ENCODE measurements at places on chromosomes 5 and 9.

DNA sequence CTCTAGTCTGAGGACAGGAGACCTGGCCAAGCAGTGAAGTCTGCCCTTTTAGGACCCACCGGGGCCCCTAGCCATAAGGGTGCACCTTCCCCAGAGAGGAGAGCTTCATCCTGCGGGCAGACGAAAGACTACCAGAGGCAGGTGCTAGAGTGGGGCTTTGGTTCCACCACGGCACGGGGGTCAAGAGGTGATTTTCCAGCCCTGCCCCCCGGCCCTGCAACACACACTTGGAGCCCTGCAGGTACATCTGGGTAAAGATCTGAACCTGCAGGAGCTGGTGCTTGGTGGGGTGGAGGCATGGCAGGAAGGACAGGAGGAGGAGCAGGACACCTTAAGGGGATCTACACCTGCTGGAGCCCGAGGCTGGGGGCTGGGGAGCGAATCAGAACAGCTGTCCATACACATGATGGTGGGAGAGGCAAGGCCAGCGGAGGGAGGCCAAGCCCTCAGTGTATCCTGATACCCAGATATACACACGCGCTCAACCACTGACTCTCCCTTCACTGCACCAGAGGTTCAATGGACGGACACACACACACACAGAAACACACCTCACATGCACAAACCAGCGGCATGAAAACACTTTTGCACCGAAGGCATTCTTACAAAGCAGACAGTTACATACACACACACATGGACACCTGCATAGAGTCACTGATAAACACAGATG is 98.4 kb upstream of the MVB12B start:
- no peak for DNase-seq

DNA sequence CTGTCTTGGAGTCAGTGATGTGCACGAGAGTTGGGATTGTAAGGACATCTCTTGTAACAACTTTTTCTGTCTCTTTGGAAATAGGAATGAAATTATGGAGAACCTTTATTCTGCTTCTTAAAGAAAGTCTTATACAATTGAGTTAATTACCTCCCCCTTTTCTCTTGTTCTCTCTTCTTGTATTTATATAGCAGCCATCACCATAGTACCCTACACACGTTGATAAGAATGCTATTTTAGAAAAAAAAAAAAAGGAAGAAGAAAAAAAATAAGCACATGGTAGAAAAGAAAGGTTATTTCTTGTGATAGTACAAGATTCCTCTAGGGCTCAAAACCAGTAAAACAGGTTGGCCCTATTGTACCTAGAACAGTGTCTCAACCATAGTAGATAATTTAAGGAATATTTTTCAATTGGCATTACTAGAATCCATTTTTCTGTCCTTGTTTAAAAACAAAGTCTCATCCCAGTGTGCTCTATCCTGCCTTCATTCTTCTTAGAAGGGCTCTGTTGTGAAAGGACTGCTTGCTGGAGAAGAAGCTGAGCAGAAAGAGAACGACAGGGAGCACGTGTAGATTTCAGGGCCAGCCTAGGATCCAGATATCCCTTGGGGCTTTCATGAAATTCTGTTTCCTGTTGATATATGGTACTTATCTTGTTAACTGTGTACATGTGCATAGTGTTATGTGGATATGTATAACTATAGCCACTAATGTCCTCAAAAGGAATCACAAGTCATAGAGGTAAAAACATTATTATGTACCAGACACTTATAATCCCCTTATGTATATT is 392.3 kb upstream of the MEF2C start:
- no peak for DNase-seq

GRCh38 chr9:35164711-35165110 is 2.9 kb downstream of the UNC13B start:
- no peak for DNase-seq

GRCh38 chr5:11212706-11213105 is 451.7 kb upstream of the DAP start:
- DNase-seq: no peak

DNA sequence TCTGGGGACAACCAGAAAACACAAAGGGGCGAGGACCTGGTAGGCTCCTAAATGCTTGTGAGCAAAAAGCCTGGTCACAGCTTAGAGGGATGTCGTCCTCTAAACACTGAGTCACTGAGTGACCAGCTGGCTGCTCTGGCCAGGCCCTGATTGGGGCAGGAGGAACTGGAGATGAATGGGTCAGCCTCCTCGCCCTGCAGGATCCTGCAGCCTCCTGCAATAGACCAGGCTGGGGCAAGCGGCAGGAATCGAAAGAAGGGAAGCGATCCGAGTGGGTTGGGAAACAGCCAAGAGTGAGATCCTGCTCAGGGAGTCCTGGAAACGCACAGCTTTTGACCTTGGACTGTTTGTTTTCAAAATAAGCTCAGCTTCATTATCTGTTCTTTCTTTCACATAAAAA is 34.1 kb upstream of the MSX2 start:
- no peak for DNase-seq

- no peak for DNase-seq
These were observed 9.5 kb upstream of the BARX1 start for GRCh38 chr9:93964685-93965084.

DNA sequence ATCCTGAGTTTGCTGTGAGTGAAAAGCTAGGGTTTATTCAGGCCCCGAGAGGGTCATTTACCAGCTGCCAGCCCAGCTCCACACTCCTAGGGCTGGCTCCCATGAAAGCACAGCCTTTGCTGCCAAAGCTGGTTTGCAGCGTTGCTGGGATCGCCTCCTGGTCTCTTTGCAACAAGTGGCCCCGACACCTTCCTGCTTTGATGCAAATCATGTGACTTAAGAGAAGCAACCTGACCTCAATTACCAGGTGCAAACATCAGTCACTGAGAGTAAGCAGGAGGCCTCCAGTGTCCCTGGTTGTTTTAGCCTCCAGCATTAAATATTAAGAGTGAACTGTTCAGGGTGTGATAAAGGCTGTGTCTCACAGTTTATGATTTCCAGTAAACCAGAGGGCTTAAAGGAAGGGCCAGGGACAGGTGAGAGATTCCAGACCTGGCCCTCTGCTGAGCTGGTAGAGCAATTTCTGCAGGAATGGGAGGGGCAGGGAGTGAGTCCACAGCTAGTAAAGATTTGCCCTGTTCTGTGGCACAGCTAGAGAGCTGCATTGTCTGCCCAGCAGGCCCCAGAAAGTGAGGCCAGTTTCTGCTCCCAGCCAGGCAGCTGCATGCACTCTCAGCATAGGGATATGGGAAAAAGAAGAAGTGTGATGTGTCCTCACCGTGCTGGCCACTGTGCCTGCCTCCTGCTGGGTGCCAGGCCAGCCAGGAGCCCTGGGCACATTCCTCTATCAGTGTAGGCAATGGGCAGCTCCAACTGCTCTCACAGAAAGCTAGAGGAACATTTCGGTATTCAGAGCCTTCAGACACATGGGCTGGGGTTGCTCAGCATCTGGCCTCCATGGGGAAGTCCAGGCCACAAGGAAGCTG is 58.0 kb downstream of the SLC22A5 start:
- DNase-seq: no peak

GRCh38 chr5:7606840-7607465 is 211.0 kb downstream of the ADCY2 start:
- no peak for DNase-seq

GRCh38 chr5:94159144-94159543 is 417.7 kb upstream of the POU5F2 start:
- no peak for DNase-seq

- no peak for DNase-seq
These were observed 7.7 kb upstream of the EXOC3 start for GRCh38 chr5:435156-435790.

- no peak for DNase-seq
These were observed 38.3 kb downstream of the NEK6 start for GRCh38 chr9:124296094-124296493.

- no peak for DNase-seq
These were observed 41.8 kb downstream of the COL27A1 start for GRCh38 chr9:114196979-114197622.

GRCh38 chr5:44318883-44319282 is 70.3 kb downstream of the FGF10 start:
- DNase-seq: no peak

- no peak for DNase-seq
These were observed 6.8 kb downstream of the NR2F1 start for GRCh38 chr5:93589829-93590215.

DNA sequence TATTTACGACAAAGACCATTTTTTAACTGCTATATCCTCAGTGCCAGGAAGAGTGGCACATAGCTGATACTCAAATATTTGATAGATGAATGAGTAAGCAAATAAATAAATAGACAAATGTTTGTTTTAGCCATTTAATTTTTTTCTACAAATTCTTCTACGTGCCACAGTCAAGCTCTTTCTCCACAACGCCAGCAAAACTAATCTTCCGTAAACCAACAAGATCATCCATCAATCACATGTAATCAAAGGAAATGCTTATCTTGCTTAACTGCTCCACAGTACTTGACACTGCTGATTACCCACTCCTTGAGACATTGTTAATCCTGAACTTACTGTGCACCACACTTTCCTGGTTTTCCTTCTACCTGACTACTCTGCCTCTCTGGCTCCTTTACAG is 136.7 kb downstream of the EDIL3 start:
- DNase-seq: no peak

GRCh38 chr5:121834021-121834420 is 17.7 kb upstream of the FTMT start:
- no peak for DNase-seq

DNA sequence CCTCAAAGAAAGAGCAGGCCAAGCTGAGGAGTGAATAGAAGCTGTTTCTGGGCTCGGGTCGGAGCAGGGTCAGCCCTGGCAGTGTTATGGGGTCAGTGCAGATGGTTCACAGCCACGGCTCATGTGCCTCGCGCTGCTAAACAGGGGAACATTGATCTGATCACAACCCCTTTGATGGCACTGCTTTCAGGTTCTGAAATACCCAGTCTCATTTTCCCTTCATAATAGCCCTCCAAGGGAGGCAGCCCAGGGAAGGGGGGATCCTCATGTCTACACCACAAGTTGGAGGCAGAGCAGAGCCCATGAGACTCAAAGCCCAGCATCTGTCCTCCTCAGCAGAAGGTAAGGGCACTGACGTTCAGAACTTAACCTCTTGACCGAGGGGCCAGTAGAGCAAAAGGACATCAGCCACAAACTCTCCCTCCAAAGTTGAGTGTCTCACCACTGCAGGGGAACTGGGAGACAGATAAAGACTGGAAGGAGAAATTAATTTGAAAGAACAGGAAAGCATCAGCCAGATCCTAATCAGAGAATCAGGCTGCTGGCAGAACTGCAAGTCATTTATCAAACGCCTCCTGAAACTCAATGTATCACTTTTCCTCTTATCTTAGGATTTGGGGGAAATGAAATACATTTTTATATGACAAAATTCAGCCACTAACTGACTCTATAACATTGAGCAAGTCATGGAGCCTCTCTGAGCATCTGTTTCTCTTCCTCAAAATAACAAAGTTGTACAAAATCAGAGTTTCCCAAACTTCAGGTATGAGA is 110.6 kb downstream of the SH3TC2 start:
- no peak for DNase-seq

GRCh38 chr5:91141642-91142041 is 241.5 kb downstream of the ARRDC3 start:
- no peak for DNase-seq

- DNase-seq: no peak
These were observed 831 bp downstream of the IGFBPL1 start for GRCh38 chr9:38423273-38423972.

GRCh38 chr5:59158637-59159391 is 575.9 kb downstream of the RAB3C start:
- no peak for DNase-seq

GRCh38 chr5:172282272-172283019 is 1.1 kb downstream of the UBTD2 start:
- no peak for DNase-seq

DNA sequence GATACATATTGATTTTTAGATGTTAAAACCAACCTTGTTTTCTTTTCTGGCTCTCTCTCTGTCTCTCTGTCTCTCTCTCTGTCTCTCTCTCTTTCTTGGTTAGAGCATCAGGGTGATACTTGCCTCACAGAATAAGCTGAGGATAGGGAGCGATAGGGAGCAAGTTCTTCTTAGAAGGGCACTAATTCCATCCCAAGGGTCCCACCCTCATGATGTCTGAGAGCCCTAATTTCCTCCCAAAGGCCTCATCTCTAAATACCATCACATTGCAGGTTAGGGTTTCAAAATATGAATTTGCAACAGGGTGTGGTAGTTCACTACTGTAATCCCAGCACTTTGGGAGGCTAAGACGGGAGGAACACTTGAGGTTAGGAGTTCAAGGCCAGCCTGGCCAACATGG is 4.8 kb upstream of the KIF3A start:
- no peak for DNase-seq

- no peak for DNase-seq
These were observed 13.9 kb upstream of the ANXA6 start for GRCh38 chr5:151171529-151171928.

GRCh38 chr5:2387634-2388325 is 363.7 kb downstream of the IRX2 start:
- DNase-seq: no peak

- no peak for DNase-seq
These were observed 42.5 kb upstream of the PPARGC1B start for GRCh38 chr5:149687486-149688168.

DNA sequence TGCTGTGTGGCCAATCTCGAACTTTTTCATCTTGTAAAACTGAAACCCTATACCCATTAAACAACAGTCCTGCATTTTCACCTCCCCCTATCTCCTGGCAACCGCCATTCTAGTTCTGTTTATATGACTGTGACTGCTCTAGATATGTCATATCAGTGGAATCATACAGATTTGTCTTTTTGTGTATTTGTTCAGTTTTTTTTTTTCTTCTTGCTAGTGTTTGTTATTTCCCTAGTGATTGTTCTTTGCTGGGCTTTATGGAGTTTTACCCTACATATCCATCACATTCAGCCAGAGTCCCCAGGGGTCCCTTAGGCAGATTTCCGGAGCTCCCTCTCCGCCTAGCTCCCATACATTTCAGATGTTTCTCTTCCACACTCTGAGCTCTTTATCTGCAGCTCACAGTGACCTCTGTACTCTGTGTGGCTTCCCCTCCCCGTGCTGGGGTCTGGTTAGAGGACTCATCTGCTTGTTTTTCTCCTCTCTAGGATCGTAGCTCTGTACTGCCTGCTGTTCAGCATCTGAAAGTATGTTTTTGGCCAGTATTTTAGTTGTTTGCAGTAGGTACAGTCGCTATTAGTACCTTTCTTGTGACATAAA is 25.1 kb upstream of the CARTPT start:
- DNase-seq: no peak

GRCh38 chr5:133873449-133873848 is 95.0 kb downstream of the C5orf15 start:
- DNase-seq: no peak

DNA sequence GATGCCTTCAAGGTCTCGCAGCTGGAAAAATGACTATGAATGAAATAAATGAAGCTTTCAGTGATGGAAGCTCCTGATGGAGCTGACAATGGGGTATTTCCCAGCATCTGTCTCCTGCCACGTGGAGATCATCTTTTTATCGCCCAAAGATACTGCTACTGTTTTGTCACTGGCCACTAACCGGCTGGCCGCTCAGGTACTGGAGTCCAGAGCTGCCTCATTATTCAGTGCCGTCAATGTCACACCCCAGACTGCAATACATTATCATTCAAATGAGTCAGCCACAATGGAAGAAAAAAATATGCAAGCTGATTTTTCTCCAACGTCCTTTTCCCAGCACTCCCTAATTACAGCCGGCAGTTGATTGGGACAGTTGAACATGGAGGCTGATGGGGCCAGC is 280.4 kb downstream of the ZSWIM6 start:
- no peak for DNase-seq

Measured in omental fat pad (tissue), 4 donors.